ENCODE measurements at places on chromosomes 6 and 20.

- no peak for DNase-seq
Observed at GRCh38 chr20:9363673-9364072, 150.7 kb upstream of the LAMP5 start.

DNA sequence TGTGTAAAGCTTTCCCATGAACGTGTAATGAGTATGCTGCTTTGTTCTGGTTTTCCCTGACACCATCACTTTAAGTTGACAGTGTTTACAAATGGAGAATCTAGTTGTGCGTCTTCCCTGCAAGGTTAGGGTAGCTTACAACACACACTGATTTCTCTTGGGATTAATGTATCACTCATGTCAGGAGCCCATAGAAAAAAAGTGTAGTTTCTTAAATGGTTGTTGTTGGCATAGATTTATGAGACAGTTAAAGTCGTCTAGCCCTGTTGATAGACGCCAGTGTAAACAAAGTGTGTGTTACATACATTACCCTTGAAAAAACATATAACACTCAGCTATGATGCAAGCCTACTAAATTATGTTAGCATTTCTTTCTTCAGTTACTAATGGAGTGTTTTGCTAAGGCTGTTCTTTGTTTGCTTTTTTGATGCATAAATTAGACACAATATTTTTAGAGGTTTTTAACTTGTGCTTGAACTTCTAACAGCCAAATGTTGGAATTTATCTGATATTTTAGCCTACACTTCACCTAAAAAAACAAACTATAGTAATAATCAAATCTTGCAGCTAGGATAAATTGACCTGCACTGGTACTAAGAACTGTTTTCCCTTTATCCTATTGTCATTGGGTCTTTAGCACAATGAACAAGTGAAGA is 88.6 kb downstream of the RNF217 start:
- no peak for DNase-seq

DNA sequence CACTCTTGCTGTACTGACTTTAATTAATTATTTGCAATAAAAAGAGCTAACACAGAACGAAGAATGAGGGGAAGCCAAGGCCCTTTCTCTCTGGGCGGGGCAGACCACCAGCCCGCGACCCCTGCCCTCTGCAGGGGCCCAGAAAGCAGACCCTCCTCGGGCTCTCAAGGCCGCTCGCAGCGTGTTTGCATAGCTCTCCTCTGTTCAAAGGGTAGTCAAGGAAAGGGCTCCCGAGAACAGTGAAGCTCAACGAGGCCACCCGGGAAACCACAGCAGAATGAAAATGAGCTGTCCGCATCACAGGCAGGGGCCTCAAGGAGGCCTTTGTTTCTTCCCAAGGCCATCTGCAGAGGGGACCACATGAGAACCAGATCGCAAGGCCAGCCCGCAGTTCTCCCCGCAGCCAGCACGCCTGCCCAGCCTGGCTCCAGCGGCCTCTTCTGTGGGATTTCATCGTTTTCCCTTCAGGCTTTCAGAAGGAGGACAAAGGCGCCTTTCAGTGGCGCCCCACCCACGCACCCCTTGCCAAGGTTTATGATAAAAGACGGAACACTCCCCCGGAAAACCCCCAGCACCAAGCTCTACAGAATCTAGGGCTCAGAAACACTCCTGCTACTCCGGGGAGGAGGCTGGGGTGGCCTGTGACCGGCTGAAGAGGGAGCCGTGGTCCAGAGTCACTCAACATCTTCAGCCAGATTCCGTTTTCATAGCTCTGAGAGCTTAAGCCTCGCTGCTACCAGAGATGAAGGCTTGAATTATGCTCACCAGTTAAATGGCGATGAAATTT is 25.3 kb downstream of the ACSS1 start:
- DNase-seq: no peak

DNA sequence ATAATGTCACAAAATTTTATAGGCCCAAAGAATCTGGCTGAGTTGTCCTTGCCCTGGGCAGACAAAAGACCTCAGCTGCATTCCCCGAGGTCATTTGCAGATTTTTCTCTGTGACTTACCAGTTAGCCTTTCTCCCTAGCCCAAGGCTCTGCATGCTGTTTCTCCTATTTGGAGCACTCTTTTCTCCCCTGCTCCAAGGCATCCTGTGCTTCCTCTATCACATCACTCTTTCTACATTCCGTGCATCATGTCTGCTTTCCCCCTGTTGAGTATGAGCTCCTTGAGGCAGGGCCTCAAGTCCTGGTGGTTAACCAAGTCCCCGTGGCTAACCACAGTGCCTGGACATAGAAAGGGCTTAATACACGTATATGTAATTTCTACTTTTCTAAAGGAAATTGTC is 593 bp upstream of the GSTA3 start:
- DNase-seq: no peak

DNA sequence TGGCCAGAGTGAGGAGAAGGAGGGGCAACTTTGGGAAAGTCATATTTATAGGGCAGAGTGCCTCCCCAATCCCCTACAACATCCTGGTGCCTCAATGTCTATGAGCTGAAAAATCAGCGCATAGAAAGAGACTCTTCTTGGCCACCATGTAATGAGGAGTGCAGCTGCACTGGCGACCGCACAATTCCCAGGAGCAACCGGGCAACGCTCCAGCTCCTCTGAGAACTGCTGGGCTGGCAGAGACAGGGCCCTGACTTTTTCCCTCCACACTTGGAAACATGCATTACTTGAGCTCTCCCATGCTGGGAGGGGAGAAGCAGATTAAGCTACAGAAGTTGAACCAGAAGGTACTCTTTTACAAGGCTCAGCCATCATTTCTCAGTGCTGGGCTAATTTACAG is 31.4 kb upstream of the MARCKS start:
- peak; percentile 55 for DNase-seq

DNA sequence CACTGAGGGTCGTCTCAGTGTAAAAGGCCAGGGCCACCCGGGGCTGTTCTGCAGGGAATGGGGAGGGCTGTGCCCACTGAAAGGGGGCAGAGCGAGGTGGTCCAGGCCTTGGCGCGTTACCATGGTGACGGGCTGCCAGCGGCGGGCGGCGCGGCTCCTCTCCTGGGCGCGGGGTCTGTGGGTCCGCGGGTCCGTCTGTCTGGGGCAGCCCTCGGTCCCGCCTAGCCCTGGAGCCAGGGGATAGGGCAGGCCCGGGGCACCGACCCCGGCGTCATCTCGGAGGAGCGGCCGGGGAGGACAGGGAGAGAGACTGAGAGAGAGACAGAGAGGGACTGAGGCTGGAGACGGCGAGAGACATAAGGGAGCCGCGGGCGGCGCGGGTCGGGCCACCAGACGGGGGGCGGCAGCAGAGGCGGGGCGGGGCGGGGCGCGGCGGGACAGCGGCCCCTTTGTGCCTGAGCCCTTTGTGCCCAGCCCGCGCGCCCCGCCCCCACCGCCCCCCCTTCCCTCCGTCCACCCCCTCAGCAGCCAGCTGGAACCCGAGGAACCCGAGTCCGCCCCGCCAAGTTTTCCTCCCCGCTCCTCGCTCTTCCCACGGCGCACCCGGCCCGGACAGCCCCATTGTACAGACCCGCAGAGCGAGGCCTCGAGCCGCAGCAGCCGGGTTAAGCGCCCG is at the start of gene KIAA1755:
Gene KIAA1755, minus strand, starts transcription at position 358 of the 676 bp plus-strand sequence. Its CDS starts 235 bp downstream, at position 123.
- no peak for DNase-seq

- no peak for DNase-seq
Observed at GRCh38 chr20:815914-816606, 17.5 kb upstream of the FAM110A start.

DNA sequence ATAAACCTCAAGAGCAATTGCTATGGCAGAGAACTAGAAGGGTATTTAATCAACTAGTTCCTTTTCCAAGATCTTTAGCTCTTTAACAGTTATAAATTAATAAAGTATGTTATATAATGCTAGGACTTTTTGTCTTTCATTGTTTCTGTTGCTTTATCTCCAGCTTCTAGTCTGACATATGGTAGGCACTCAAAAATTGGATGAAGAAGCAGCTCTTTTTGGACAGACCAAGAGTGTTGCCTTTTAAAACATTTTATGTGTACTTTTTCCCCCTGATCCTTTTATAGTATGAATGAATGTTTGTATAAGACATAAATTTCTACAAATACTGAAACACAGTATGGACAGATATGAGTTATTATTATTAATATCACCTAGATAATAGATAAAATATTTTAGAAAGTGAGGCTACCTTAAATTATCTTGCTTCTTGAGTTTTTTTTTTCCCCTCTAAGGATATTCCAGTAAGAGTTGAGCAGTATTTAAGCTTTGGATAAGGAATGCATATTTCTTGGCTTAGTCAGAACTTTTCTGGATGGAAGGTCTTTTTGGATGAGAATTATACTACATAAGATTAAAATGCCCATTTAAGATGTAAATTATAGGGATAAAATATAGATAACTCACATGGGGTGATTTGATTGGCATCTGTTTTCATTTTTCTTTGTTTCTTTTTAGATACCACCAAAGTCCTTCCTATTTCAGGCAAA is 16.6 kb downstream of the LAMA2 start:
- peak; percentile 28 for DNase-seq

DNA sequence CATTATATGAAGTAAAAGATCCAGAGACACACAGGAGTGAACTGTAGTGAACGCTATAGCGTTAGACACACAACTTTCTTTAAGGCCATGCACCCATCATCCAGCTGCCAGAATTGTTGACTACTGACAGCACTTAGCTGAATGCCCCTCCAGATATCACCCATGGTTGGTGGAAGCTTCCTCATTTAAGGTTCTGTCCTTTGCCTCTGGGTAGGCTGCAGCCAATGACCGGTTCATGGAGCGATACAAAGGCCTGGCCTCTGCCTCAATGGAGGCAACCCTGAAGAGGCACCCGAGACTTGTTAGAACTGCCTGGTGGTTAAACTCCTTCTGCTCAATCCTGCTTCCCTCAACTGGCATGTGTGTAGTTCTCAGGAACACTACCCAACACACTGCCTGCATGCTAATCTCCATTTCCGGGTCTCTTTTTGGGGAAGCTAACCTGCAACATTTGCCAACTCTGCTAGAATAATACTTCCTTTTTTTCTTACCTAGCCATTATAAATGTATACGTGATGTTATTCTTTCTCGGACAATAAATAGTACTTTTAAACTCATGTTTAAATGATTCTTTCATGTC is 49.8 kb upstream of the THEMIS start:
- no peak for DNase-seq

DNA sequence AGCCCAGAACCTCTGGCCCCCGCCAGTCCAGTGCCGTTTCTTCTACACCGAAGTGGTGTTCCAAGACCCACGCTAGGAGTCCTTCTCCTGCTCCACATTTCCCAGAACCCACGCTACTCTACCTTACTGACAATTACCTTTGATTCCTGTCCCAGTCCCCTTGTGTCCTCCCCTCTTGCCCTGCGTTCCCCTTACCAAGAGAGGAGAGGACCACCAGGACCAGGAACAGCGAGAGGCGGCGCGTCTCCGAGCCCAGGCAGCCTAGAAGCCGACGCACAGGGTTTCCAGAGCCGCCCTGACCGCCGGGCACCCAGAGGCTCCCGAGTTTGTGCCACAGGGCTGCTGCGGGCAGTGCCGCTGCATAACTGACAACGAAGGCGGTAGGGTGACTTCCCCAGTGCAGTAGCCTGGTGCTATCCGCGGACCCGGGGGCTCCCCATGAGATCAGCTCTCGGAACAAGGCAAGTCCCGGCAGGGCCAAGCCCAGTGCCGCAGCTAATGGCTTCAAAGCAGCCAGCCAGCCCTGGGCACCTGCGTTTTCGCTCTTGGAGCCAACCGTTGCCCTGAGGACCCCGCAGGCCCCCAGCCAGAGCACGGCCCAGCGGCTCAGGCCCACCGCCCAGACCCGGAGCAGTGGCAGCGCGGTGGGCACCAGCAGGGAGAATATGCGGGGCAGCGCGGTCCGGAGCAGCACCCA is 512 bp downstream of the TAP1 start:
- no peak for DNase-seq

DNA sequence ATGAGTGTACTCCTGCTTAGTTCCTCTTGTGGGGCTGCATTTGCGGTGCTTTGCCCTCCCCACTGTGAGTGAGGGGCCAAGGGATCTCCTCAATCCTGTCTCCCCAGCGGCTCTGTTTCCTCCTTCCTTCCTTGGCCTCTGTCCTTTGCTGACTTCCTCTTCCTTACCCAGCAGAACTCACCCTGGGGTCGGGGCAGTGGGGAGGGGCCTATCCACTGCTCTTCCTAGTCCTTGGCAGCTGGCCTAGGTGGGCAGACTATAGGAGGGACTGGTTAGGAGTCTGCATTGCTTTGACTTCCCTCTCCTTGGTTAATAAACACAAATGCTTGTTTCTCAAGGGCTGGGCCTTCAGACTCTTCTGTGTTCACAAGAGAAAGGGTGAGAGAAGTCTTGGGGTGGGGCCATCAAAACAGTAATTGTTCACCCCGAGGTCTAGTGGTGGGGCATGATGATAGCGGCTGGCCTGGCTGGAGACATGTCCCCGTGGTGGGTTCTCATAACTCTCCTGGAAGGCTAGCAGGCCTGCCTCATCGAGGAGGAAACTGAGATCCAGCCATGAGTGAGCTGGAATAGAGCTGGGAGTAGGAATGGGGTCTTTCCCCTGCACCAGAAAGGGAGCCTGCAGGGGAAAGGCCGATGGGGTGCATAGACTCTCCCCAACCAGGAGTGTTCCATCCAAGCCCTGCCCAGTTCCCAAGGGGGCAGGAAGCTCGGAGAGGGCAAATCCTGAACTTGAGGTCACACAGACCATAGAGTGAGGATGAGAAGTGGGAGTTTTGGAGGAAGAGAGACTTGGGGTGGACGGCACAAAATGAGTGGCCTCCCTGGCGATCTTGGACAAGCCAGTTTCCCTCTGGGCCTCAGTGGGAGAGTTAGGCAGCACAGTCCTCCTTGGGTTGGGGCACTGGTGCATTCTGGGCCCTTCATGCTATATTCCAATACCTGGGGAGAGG is 12.7 kb downstream of the FAM110A start:
- no peak for DNase-seq

DNA sequence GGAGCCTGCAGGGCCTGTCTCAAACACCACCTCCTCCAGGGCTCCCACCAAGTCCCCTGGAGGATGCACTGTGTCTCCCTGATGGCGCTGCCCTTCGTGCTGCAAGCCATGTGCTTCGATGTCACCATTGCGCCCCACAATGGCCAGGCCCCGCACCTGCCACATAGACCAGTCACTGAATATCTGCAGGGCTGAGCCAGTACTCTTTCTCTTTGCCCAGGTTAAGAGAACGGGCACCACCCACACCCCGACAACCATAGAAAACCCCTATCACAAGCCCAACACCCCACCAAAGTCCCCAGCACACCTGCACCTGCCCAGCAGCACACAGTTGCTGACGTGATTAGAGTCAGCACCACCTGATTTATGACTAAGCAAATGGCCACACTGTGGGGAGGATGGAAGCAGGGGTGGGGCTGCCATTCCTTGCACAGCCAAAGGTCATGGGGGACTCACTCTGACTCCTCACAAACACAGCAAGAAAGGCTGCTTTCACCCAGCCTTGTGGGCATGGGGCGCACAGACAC is 104.3 kb downstream of the SLC23A2 start:
- DNase-seq: no peak

- DNase-seq: peak; percentile 1
Observed at GRCh38 chr6:122869437-122870024, 80.5 kb downstream of the SMPDL3A start.

Data from fibroblast of skin of left biceps (primary cell).